ENCODE measurements at places on chromosomes 1 and 21.

DNA sequence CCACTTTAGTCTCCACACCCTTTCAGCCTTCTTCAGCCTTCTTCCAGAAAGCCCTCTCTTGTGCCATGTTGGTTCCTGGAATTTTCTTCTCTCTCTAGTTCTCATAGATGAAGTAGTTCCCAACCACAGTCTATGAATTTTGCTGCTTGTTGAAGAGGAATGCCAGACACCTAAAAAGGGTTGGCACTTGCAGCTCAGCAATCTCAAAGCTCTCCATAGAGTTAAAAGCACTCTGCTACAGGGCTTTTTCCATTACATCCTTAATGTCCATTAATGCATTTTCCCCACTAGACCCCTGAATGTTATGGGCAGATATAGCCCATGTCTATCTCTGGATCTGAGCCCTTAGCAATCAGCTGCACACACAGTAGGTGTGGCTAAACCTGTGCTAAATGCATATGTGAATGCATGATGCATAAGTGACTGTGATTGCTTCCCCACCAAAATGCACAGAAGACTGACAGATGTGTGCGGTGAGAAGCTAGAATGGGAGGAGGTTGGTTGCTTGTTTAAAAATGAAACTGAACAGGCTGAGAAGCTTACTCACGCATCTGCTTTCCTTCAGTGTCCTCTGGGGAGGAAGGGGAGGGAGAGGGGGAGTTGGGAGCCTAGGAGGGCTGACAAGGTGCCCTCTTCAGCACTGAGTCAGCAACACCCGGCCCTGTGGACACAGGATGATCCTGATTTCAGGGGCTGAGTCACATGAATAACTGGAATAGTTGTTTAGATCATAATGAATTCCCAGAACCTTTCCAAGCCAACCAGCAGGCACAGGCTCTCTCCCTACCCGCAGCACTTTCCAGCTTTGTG, 146.1 kb upstream of the FGGY start:
- DNase-seq, result no peak

DNA sequence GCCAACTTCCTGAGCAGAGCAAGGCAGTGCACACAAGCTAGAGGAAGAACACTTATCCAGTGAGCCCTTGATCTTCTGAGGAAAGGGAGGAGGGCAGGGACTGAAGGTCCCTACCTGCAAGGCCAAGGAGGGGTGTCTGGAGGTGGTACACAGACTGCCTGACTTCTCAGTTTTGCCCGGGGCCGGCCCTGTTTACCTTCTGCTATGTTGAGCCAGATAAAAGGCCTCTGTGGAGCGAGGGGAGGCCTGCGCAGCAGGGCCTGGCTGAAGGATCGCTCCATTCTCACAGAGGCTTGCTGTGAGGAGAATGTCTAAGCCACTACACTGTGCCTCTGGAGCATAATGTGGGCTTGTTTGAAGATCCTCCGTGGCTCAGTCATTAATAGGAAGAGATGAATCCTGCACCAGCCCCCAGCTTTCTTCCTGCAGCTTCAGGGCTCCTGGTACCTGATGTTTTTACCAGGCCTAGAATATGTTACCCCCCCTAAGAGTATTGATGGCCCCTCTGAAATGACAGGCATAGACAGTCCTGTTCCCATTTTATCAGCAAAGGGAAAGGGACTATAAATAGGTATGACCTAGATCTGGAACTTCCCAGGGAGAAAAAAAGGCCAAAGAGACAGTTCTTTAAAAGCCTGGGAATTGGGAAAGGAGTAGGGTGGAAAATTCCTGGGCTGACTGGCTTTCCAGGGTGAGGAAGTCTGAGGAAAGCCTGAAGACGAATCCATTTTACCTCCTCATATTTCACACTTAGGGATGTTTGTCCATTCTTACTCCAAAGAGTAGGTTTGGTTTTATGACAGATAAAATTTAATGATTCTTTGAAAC, 4.7 kb downstream of the POGK start:
- no peak for DNase-seq

DNA sequence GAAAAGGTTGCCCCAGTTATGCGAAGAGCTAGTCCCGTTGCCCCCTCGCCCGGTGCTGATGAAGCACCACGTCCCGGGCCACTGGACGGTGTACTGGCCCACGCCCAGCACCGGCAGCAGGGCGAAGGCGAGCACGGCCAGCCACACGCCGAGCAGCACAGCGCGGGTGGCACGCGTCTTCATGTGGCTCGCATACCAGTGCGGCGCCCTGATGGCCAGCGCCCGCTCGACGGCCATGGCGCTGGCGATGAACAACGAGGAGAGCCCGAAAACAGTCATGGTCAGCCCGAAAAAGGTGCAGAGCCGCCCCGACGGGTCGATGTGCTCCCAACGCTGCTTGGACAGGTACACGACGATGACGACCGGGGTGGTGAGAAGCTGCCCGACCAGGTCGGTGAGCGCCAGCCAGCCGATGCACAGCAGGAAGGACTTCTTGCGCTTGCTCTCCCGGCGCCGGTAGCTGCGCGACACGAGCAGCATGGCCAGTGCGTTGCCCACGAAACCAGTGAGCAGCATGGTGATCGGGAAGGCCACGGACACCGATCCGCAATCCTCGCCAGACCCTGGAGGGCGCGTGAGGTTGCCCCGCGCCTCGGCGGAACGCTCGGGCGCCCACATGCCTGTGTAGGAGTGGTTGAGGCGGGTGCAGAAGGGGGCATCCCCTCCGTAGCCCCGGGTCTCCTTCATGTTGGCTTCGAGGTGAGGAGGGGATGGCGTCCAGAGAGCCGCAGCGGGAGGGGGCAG, 553 bp downstream of the PTGER3 start:
- DNase-seq, result no peak

DNA sequence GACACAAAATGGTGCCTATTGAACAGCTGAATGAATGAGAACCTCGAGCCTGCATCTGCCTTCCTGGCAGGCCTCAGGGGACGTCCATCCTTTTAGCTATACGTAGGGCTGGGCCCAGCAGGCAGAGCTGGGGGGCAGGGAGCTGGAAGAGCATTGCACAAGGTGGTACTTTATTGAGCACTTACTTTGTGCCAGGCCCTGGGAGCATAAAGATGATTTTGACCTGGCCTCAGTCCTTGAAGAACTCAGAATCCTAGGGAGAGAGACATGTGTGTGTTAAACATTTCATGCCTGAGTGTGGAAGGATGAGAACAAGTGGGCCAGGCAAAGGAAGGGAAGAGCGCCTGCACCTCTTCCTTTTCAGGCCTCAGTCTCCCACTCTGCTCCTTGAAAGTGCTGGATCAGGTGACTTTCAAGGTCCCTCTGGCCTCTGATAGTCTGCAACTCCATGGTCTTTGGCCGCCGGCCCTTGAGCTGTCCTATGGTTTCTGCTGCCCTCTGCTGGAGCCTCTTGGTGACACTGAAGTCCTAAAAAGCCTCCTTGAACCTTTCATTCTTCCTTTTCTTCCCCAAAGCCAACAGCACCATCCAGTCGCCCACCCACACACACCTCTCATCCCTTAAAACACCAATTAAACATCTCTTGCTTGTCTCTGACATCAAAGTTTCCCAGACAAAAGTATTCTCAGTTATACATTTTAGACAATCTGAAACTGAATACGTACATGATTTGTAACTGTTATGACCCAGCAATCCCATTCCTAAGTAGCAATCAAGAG, 3.5 kb upstream of the PEAR1 start:
- peak; percentile 57 for DNase-seq

- no peak for DNase-seq
These were observed 115.3 kb downstream of the C1orf21 start for GRCh38 chr1:184502161-184502560.

GRCh38 chr1:117138561-117138960, 17.0 kb upstream of the TRIM45 start:
- no peak for DNase-seq

GRCh38 chr21:43305811-43306311, 121.1 kb downstream of the SIK1 start:
- DNase-seq, result no peak

DNA sequence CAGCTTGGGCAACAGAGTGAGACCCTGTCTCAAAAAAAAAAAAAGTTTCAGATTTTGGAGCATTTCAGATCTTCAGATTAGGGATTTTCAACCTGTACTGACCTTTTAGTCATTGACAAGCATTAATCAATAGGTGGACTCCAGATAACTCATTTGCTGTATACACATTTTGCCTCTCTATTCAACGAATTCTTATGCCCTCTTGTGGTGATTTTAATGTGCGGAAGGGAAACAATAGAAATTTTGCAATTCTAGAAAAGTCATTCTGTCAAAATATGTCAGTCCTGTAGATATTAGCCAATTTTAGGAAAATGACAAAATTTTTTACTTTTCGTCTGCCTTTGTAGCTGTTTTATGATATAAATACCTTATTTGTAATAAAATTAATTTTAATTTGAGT, 11.6 kb upstream of the OR2G2 start:
- DNase-seq, result peak; percentile 11

DNA sequence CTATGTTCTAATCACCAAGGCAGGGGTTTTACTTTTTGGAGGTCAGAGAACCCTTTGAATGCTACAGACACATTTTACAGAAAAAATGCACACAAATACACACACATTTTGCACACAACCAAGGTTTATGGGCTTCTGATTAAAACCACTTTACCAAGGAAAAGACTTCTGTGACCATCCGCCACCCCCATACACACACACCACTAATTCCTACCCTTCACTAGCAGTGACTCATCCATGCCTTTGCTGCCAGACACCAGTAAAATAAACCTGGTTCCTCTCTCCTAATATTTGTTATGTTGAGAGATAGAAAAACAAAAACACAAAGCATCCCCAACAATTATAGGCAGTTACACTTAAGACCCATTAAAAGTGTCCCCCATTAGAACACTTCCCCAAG, 12.9 kb downstream of the PIGM start:
- DNase-seq, result no peak

DNA sequence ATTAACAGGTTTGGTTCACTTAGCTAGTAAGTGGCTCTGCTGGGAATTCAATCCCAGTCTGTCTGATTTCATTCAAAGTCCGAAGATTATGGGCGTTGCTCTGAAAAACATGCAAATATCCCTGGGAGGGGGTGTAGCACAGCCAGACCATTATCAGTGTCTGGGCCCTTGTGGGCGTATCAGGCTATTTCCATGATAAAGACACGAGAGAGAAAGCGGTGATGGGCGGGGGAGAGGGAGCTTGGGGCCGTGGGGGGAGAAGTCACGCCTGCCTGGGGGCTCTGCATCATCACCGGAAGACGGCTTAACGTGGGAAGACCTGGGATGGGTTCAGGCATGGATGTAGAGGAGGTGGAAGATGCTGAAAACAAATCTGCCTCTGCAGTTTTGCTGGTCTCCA, 25.8 kb downstream of the IL6R start:
- DNase-seq, result no peak

DNA sequence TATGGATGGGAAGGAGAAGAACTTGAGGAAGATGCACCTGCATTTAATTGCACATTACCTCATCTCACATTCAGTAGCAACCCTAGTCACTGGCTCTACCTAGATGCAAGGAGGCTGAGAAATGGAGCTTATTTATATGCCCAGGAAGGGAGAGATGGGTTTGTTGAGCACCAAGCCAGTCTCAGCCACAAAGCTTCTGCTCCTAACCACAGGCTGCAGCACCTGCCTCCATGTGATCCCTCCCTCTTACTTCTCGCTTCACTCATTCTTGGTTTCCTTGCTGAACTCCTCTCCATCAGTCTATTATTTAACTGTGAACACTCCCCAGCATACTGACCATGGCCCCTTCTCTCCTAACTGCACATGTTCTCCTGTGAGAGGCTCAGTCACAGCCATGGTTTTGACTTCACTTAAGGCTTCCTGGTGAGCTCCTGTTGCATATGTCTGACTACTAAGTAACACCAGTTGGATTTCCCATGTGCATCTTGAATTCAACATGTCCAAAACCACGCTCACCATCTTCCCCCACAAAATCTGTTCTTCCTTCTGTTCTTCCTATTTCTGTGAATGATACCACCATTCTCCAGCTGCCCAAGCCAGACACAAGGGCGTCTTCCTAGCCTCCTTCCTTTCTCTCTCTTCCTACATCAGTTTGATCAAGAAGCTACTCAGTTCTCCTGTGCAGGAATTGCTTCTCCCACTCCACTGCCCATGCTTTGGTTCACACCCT, 139.8 kb downstream of the AK5 start:
- DNase-seq, result no peak

DNA sequence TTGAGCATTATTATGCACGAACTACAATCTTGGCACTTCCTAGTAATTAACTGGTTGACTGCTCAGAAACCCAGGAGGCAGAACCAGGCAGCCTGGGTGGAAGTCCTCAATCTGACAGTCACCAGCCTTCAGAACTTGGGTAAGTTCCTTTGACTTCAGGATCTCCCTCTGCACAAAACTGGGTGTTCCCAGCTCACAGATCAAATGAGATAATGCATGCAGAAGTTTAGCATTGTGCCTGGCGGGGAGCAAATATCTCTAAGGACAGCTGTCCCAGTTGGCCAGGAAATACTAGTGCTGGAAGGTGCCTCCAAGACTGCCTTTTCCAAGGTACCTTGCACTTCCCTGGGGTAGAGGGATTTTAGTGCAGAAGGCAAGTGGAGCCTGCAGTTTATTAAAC, 294.8 kb downstream of the PCP4 start:
- DNase-seq, result no peak

DNA sequence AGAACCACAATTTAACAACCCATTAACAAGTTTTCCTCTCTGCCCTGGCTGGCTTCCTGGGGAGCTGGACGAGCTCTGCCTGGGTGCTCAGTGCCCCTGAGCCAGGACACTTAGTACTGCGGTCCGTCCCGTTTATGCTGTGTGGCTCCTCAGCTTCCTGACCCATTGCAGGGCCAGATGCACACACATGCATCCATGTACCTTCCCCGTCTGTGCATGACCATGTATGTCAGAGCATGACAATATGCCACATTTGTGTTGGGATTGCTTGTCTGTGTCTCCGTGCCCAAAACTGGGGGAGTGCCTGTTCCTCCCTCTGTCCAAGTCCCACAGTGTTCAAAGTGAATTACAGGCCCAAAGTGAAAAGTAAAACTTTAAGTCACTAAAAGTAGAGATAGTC, 9.7 kb upstream of the TFF3 start:
- DNase-seq, result no peak

DNA sequence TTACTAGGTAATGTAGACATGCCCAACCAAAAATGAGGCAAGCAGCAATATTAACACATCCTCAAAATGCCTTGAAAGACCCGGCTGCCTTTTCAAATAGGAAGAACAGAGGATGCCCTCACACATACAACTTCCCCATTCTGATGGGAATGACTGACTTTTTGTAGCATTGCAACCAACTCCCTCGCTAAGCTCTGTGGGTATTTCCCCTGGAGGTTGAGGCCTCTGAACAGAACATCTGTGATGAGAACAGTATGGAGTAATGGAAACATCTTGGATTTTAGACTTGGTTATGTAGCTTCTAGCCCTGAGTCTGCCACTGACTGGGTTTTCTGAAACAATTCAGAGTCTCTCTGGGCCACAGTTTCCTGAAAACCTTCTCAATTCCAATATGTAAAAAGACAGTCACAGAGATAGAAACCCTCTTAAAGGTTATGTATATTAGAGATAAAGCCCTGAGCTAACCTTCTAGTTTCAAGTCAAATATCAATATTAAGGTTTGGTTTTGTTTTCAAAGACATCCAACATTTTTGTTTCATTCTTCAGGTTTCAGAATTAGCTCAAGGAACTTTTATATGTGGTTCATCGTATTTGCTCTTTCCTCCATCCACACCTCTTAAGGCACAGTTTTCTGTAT, 311.5 kb downstream of the SETD4 start:
- DNase-seq, result peak; percentile 35

Measured in HL-60 (cell line).